ENCODE measurements at places on chromosomes 11 and 22.

- DNase-seq: no peak
Measured at GRCh38 chr11:73652046-73652730, 5.8 kb downstream of the PLEKHB1 start.

GRCh38 chr22:24088816-24089215, 77.7 kb downstream of the CABIN1 start:
- DNase-seq: no peak

- no peak for DNase-seq
Measured at GRCh38 chr11:68373189-68373814, 60.9 kb downstream of the LRP5 start.

DNA sequence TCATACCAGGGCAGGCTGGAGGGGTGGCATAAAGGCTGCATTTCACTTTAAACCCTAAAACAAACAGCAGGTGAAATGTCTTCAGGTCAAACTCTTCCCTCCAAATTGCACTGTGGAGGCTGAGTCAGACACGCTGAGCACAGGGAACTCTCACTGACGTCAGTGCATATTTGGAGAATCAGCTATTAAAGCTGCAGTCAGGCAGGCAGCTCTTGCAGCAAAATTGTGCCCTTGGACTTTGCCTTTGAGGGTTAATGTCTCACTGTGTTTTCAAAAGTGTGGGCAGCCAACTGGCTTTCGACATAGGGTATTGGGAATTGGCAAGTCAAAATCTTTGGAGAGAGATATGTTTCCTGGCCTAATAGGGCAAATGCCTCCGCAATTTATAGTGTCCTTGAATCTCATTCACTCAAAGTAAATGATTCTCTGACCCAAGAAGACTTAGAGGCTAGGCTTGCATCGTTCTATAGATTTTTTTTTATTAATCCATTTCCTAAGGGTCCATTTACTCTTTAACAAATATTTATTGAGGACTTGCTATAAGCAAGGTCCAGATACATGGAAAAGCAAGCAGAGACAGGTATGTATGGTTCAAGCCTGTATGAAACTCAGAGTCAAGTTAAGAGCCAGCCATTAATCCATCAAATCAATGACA, 27.7 kb upstream of the SMCO4 start:
- no peak for DNase-seq

DNA sequence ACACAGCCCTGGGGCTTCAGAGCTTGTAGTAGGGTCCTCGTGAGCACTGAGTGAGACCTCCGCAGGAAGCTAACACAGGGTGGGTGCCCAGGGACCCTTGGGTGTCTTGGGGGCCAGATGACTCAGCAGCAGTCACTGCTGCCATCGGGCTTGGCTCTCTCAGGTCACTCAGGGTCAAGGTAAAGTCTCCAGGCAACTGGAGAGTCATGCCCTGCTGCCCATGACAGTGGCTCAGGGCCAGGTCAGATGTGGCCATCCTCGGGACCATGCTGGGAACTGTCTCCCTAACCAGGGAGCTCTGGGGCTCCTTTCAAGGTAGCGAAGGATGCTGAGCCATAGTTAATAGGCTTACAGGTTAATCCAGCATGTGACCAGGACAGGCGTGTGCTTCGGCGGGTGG, 44.4 kb upstream of the SLC22A12 start:
- DNase-seq: no peak

- DNase-seq: no peak
Measured at GRCh38 chr11:65417702-65418430, 4.7 kb upstream of the NEAT1 start.

Measured in stimulated activated CD8-positive, alpha-beta memory T cell treated with anti-CD3 and anti-CD28 coated beads, Interleukin-7, amount 100 ng/mL, for 1 hour (primary cell).